Activated naive CD4-positive, alpha-beta T cell treated with anti-CD3 and anti-CD28 coated beads, Interleukin-2, amount 50 U/mL, for 72 hours (primary cell): ENCODE measurements at places on chromosomes 2 and 18. TPM values are rescaled to one million over a fixed set of nuclear protein-coding genes. Genes with fewer than 3 reads are reported as not detected.

The LIPG gene
- 0.60 TPM for total RNA-seq

The IKZF2 gene
- 8.9 TPM for total RNA-seq

The MRPL33 gene
- 61.7 TPM for total RNA-seq

The FEV gene
- not detected for total RNA-seq

The CNRIP1 gene
- not detected for total RNA-seq

The EGR4 gene
- 0.33 TPM for total RNA-seq

The C2orf80 gene
- not detected for total RNA-seq

The STPG4 gene
- 0.55 TPM for total RNA-seq
